Central memory CD8-positive, alpha-beta T cell (primary cell): ENCODE measurements at places on chromosomes 7 and 10.

DNA sequence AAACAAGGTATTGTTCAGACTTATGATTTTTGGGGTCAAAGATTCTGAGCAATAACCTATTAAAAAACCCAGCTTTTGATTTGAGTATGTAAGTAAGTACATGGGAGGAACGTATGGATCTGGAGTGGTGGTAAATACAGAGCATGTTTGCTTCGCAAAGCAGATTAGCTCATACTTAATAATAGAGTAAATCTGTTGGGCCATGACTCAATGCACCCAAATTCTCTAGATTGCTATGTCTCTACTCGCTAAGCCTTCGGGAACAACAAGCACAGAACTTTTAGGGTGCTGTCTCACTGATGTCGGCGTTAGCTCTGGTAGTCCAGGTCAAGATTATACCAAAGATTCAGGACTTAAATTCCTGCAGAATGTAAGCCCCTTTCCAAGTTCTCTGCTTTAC is 807 bp upstream of the MINPP1 start:
- no peak for DNase-seq

DNA sequence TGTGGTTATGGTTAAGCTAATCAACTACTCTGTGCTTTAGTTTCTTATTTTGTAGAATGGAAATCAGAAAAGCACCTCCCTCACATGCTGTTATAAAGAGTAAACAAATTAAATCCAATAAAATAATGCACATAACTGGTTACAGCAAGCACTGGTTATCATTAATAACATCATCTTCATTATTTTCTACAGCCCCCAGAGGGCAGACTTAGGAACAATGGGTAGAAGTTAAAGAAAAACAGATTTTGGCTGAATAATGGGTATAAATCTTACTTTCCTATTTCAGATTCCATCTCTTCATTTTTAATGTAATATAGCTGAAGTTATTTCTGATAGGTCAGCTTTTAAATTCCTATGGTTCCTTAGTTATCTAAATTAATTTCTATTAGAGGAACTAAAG is 126.5 kb downstream of the DOCK4 start:
- no peak for DNase-seq

GRCh38 chr10:37010741-37011140 is 114.7 kb upstream of the ANKRD30A start:
- no peak for DNase-seq

DNA sequence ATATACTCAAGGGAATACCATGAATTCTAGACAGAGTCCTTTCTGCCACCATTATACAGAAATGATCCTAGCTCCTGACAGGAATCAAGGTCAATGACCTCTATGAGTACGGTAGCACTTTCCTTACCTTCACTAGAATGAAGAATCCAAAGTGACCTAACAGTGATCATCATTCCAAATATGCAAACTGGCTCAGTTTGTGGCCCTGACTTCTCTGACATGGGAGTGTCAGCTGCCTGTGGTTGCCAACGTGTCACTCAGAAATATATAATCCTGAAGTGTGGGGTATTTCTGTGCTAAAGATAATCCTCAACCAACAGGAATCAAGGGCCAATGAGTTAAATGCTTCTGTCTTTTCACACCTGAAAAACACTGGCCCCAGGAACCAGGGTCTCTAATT is 45.7 kb downstream of the COPG2 start:
- DNase-seq: no peak

- no peak for DNase-seq
These were observed 110.0 kb downstream of the SORBS1 start for GRCh38 chr10:95451150-95451549.

DNA sequence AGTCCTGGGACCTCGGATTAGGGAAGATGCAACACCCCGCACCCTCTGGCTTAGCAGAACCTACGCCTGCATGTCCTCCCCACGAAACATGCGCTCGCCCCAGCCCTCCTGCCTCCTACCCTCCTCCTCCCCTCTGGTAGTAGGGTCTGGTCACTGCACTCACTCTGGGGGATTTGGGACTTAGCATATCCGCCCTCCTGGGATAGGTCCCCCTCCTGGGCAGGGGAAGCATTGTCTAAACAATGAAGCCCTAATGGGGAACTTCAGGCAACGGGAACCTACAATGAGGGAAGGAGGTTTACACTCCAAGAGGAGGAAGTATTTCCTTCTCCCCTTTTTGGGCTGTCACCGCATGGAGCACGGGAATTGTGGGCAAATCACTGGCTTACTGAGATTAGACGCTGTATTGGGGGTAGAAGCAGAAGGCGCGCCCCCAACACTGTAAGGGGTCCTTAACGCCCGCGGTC is 892 bp downstream of the CRHR2 start:
- DNase-seq: no peak

DNA sequence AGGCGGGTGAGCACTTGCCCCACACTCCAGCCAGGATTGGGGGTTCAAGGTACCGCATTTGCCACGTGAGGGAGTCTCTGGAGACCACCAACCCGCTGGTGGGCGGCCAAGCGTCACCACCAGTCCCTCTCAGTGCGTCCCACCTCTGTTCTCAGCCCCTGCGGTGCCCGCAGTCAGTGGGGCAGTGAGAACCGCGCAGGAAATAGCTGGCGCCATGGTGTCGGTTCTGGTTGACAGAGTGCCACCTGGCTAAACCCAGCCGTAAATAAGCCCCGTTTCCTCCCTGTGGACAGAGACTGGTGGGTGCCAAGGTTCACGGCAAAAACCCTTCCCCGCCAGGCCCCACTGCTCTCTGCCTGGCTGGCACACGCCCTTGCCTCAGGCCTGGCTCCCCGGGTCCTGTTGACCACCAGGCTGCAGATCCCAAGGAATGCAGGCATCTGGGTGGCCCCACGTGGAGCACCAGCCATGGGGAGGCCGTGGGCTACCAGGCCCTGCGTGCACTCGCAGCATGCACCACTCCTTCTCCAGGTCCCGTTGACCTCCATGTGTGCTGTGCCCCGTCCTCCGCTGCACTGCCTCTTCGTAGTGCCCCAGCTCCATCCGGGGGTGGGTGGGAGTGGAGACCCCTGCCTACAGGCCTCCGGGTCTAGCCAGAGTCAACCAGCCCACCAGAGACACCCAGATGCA is 140.0 kb downstream of the LHPP start:
- DNase-seq: no peak

GRCh38 chr10:119208553-119208940 is 1.2 kb downstream of the GRK5 start:
- DNase-seq: no peak

DNA sequence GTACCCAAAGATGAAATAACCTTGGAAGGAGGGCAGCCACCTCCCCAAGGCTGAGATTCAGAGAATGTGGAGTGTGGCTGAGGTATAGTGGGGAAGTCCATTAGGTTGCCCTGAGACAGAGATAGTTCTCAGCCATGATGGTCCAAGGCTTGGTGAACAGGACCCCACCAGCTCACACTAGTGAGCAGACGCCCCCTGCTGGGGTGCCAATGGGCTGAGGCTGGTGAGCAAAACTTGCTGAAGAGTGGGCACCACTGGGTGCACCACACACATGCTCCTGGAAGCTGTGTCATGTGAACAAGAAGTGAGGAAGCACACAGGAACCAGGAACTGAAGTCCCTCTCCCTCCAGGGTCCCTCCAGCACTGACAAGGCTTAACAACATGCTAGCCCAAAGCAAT is 8.9 kb downstream of the FBXL13 start:
- DNase-seq: no peak

GRCh38 chr7:45202625-45203024 is 45.0 kb downstream of the RAMP3 start:
- no peak for DNase-seq

DNA sequence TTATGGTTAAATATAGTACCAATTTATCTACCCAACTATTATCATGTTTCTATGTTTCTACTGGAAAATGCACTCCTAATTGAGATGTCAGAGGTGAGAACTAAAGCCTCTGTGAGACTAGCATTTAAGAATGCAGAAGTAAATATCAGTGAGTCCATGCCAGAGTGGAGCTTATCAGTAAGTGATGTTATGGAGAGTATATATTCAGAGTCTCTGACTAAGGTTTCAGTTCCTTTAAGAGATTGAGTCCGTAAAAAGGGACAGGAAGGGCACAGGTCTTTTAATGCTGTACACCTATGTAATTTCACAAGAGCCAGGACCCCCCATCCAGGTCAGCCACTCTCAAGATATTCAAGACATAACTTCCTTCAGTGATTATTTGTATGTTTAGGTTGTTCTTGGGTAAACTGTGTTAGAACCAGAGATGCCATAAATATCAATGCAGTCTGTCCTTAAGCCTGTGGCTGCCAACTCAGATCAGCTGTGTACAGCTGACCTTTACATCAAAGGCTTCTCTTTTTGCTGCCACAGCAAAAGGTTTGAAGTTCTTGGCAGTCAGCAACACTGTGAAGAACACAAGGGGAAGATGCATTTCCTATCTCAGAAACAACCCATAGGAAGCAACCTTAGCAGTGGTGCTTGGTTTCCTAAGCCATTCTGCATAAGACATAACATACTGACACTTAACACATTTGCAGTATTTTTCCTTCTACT is 244.8 kb downstream of the BICC1 start:
- DNase-seq: no peak

- DNase-seq: no peak
These were observed 27.8 kb downstream of the NKX2-3 start for GRCh38 chr10:99560277-99561126.

DNA sequence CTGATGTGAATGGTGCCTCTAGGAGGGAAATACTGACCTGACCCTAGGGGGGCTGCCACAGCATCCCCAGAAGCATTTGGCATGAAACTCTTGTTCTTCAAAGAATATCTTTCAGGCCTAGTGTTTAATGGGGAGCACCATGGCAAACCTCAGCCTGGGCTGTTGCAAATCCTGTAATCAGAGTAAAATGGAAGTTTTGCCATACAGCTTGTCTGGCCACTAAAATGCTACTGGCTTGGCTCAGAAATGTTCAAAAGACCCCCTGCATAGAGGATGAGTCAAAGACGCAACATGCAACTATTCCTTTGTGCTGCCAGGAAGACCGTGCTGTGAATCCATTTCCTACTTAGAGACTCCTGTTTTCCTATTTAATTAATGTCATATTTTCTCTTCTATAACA is 26.7 kb downstream of the HECW1 start:
- no peak for DNase-seq

DNA sequence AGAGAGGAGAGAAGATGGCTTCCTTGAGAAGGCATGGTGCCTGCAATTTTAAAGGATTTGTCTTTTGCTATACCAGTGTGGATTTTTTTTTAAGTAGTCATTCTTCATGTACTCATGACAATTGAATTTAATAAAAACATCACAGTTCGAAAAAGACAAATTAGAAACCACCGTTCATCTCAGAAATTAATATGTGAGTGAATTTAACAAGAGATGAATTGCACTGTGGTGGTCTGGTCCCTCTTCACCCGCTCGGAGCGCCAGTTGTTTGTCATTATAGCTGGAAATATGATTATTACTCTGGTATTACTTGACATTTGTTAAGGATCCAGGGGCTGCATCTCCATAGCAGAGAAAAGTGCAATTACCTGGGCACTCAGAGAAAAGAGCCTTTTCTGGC is 91.9 kb downstream of the LRRC18 start:
- no peak for DNase-seq

- DNase-seq: no peak
These were observed 12.2 kb downstream of the TAS2R60 start for GRCh38 chr7:143455491-143455890.

- DNase-seq: no peak
These were observed 116.4 kb upstream of the HGF start for GRCh38 chr7:81886211-81886764.

GRCh38 chr10:118520116-118520742 is 75.2 kb downstream of the PRLHR start:
- no peak for DNase-seq

DNA sequence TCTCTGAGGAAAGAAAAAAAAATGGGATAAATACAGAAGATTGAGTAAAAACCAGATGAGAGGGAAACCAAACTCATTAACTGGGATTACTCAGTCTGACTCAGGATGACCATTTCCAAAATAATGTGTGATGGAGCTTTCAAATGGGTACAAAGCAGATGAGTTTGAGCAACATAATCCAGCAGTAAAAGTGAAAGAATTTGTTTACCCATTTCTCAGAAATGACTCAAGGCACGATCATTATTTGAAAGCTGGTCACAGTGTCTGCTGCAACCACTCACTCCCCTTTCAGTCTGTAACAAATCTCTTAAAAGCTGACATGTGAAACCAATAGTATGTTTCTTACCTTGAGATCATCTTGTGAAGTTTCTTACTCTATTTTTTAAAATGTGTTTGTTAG is 104.7 kb upstream of the KLF14 start:
- DNase-seq: no peak

GRCh38 chr7:22577470-22578001 is 77.5 kb upstream of the STEAP1B start:
- no peak for DNase-seq
